ENCODE measurements at places on chromosomes 11 and 22.

- no peak for DNase-seq
Observed at GRCh38 chr11:70532066-70532440, 133.7 kb downstream of the CTTN start.

GRCh38 chr22:24165673-24166072 lies 15.6 kb upstream of the SUSD2 start:
- DNase-seq, result no peak

- no peak for DNase-seq
Observed at GRCh38 chr11:56848141-56848809, 99.8 kb upstream of the OR9G4 start.

DNA sequence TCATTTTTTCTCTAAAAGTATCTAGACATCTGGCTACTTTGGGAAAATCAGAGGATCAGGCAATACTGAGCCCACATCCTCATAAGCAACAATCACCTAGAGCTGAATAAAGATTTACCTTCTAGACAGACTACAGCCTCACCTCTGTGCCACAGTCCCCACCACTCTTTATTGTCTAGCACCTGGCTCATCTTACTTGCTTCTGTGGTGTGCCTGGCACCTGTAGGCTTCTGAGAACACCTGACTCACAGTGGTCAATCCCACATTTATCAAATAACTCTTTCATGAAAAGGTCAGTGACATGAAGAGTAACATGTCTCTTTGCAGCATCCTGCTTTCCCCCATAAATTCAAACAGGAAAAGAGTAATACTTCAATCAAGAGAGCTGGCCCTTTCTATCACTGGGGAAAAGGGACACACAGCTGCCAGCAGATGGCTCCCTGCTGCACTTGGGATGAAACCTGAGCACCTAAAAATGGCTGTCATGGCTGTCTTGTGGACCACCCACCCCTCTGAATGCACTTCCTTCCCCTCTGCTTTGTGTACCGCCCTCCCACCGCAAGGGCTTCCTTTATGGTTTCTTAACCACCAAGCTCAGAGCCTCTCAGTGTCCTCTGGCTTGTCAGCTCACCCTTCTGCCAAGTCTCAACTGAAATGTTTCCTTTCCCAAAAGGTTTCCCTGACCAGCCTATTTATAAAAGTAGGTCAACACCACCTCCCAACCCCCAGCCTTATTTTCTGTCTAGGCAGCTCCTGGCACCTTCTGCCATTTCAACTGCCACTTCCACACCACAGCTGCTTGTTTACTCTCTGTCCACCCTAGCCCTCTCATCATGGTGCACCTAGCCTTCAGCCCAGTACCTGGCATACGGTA lies 9.3 kb downstream of the TFIP11 start:
- DNase-seq, result no peak

GRCh38 chr11:130817330-130817944 lies 98.8 kb downstream of the SNX19 start:
- DNase-seq, result no peak

DNA sequence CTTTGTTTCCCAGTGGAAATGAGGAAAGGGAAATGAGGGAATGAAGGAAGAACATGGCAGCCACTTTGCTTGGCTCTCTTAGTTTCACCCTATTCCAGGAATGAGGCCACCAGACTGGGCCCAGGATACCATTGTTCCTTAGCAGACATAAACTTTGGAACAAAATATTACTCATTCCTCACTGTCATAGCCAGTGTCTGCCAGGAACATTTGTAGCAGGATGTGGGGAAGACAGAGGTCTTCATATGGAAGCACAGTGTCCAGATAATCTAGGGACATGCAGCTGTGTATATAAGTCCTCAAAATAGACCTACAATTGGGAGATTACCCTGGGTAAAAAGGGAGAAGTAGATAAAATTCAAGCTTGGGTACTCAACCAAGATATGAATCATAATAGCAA lies 15.2 kb upstream of the FUT4 start:
- DNase-seq, result no peak

GRCh38 chr11:64755681-64756361 lies 4.0 kb downstream of the PYGM start:
- no peak for DNase-seq

DNA sequence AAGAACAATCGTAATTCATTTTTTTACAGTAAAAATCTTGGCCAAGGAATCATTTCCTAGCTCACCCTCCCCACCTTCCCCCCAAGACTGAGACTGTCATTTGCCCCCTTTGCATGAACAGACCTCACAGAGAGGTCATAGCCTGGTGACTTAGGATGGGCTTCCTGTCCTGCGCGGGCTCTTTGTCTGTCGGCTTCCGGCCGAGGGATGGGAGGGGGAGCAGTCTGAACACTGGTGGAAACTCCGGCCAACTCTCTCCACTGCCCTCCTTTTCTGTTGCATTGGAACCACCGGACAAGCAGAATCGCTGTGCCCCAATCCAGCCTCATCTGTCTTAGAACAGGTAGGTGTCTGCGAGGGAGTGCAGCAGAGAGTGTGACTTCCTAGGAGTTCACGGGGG lies 41.7 kb downstream of the TEAD1 start:
- no peak for DNase-seq

DNA sequence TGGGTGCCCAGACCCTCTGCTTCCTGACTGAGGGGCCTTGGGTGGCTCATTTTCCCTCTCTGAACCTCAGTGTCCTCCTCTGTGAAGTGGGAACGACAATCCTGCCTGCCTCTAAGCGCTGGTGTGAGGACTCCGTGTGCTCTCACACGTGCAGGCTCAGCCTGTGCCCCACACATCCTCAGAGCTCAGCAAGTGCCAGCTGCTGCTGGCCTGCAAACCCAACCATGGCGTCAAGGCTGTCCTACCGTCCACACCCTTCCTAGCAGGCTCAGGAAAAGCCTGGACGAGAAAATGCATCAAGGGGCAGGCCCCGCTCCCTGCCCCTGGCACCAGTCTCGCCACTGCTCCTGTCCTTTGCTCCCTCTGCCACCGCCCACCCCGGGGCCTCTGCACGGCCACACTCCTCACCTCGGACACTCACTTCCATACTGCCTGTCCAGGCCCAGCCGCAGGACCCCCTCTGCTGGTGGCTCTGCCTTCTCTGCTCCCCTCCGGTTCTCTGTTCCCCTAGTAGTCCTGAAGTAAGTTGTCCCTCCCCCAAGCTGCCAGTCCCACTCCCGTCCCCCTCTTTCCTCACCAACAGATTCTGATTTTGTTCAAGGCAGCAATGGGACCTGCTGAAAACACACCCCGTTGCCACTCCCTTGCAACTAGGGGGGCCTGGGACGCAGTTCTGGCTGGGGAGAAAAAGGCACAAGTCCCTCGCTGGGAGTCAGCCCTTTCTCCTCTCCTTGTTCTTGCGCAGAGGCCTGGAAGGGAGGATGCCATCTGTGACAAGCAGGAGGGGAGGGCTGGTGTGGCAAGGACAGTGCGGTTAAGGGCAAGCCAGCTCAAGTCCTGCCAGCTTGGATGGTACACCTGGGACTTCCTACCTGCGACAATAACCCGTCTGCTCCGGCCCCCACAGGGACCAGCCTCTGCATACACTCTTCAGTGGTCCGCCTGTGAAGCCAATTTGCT lies 62.2 kb downstream of the ARFGAP3 start:
- no peak for DNase-seq

- DNase-seq, result no peak
Observed at GRCh38 chr11:129592191-129592590, 216.5 kb downstream of the BARX2 start.

DNA sequence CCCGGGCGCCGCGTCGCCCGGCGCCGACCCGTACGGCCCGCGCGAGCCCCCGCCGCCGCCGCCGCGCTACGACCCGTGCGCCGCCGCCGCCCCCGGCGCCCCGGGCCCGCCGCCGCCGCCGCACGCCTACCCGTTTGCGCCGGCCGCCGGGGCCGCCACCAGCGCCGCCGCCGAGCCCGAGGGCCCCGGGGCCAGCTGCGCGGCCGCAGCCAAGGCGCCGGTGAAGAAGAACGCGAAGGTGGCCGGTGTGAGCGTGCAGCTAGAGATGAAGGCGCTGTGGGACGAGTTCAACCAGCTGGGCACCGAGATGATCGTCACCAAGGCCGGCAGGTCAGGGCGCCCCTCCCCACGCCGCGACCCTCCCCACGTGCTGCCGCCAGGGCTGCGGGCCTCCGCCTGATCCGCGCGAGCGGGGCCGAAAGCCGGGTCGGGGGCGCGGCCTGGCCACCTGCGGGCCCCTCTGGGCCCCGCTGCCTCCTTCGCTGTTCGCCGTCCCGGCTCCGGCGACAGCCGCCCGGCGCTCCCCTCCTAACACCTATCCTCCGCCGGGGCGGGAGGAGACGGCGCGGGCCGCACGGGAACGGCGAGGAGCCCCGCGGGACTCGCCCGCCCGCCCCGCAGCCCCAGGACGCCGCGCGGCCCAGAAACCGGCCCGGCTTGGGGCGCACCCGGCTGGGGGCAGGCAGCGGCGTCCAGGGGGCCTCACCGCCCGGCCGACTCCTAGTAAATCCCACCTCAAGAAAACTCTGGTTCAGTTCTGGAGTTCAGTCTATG lies 560 bp downstream of the TBX1 start:
- no peak for DNase-seq

DNA sequence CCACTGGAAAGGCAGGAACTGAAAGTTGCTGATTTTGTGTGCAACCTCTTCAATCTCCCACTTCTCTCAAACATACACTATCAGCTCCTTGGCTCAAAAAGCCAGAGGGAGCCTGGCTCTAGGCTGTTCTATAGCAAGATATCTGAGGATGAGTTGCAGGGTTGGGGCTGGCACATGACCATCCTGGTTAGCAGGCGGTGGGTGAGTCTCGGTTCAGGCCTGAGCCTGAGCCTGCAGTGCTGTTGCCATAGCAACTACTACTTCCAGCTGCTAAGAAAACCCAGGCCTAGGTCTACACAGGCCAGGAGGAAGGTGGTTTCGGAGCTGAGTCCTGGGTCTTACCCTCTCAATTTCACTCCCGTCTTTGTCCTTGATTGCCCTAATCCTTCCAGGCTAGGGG lies 39.0 kb downstream of the CWC15 start:
- no peak for DNase-seq

GRCh38 chr11:130314184-130314749 lies 450 bp downstream of the ZBTB44 start:
- no peak for DNase-seq

- DNase-seq, result no peak
Observed at GRCh38 chr11:5336331-5336730, 7.0 kb downstream of the OR51B5 start.

Data from urinary bladder (tissue), 4 donors.